ENCODE measurements at places on chromosomes 7 and 10. TPM values are rescaled to one million over a fixed set of nuclear protein-coding genes. Genes with fewer than 3 reads are reported as not detected.

PIK3AP1 gene
- not detected for total RNA-seq

MPP7 gene
- total RNA-seq: 0.84 TPM

PPP1R3C gene
- total RNA-seq: 3.9 TPM

TMEM196 gene
- not detected for total RNA-seq

PLXNA4 gene
- under 0.01 TPM for total RNA-seq

GPRIN2 gene
- total RNA-seq: not detected

EPHB6 gene
- 7.4 TPM for total RNA-seq

NUTM2E gene
- total RNA-seq: not detected

LRIT1 gene
- not detected for total RNA-seq

CHST15 gene
- total RNA-seq: 2.9 TPM

MBL2 gene
- not detected for total RNA-seq

All from bronchus fibroblast of lung (primary cell).